Smooth muscle cell of the brain vasculature (primary cell): ENCODE measurements at places on chromosomes 6 and 20.

GRCh38 chr6:75581231-75581630 lies 20.4 kb upstream of the SENP6 start:
- no peak for DNase-seq

GRCh38 chr20:19786311-19786710 lies 28.3 kb downstream of the RIN2 start:
- DNase-seq, result no peak

- DNase-seq, result no peak
Observed at GRCh38 chr6:44967481-44967880, 360.6 kb upstream of the RUNX2 start.

DNA sequence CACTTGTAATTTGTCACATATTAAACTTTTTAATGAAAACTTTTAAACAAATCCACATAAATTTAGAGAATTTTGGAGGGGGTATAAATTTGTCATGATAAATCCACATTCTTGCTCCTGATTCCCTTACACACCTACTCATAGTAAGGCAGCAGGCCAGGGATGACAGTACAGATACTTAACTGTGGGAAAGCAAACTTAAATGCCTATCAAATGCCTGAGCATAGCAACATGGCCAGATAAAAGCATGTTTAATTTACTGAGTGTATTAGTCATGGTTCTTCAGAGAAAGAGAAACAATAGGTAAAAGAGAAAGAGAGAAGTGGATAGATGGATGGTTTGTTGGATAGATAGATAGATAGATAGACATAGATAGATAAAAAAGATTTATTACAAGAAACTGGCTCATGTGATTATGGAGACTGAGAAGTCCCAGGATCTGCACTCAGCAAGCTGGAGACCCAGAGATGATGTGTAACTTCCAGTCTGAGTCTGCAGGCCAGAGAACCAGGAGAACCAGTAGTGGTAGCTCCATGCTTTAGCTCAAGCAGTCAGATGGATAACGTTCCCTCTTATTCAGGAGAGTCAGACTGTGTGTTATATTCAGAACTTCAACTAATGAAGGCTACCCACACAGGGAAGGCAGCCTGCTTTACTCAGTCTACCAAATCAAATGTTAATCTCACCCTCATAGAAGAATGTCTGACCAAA lies 15.9 kb upstream of the ADGRF1 start:
- DNase-seq, result no peak

DNA sequence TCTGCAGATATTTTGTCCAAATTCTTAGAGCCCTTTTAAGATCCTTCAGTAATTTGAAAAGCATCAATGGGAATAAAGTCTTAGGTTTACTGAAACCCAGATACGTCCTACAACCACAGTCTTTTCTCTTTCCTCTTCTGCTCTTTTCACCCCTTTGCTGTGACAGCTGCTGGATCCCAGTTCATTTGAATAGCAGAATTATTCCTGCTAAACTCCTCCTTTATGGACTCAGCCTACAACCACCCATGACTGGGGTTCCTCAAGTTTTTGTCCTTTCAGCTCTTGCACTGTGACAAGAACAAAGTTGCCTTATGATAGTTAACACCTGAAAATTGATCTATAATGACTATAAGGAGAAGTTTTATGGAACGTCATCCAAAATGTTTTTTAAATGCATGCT lies 237.5 kb downstream of the EYA4 start:
- DNase-seq, result no peak

DNA sequence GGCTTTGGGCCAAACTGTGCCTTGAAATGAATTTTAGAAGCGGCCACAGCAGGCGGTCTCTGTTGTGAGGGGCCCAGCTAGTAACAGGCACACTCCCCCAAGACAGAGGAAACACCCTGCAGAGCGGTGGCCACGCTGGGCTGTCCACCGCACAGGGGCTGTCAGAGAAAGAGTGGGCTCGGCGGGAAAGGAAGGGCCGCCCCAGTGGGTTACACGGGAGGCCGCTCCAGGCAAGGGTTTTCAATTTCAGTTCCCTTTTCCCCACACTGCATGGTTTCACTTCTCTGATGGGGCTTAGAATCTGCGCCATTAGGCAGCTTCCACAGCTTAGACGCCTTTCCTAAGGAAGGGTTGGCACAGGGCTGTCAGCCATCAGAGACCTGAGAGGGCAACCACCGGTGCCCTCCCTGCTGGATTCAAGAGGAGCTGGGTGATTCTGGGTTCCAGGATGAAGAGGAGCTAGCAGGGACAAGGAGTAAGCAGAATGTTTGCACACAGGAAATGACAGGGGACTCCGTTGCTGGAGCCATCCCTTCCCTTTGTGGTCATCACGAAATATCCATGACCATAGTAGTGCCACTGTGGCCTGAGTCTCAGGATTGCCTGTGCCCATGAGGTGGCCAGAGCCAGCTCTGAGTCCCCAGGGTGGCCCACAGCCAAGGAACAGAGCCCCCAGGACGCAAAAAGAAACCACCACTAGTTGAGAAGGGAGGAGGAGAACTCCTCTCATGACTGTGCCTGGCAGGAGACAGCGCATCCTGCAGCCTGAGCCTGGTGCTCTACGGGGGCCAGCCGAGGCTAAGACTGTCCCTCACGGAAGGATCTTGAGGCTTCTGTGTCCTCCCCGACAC lies 282.7 kb downstream of the NRN1 start:
- DNase-seq, result peak; percentile 7

DNA sequence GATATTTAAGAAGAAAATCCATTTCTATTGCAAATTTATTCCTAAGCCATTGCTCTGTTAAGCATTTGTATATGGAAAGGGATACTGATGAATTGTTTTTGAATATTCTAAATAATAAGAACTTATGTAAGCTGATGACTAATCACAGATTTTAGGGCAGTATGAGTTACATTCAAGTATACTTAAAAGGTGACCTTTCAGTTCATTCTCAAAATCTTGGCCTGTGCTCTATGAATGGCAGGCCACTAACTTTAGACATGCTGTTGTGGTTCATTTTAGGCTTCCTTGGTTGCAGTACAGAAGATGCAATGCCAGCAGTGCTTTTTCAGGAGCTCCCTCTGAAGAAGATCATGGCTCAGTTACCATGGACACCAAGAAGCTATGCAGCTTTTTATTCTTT lies 380.4 kb downstream of the CENPW start:
- DNase-seq, result no peak

DNA sequence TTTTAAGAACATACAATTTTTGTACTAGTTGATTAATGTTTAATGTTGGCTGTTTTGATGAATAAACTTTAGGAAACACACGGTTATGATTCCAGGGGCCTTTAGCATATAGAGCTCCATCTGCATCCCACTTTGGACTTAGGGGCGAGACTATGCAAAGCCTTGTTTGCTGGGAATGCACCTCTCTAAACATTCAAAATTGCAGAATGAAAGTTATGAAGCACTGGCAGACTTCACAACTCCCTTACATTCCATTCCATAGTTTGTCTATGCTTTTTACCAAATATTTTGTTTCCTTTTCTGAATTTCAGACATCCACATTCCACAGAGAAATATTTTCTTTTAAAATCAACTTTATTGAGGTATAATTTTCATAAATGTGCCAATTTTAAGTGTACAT lies 10.3 kb upstream of the TCP11 start:
- no peak for DNase-seq

- no peak for DNase-seq
Observed at GRCh38 chr6:146578054-146578453, 20.7 kb upstream of the ADGB start.

DNA sequence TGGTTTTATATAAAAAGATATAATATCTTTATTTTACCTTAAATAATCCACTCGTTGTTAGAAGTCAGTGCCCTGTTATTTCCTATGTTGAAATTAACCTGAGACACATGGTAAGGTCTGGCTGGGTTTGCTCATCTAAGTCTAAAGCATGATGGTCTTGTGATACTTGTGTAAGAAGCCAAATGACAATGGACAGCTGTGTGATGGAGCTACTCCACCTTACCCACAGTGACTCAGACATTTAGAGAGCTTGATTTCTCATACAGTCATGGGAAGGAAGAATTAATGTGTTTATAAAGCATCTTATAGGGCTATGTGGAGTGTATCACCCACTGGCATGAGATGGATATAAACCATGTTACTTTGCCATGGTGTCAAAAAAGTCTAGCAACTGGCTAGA lies 11.7 kb downstream of the CTCFL start:
- no peak for DNase-seq

- DNase-seq, result peak; percentile 23
Observed at GRCh38 chr20:54103067-54103761, 32.8 kb upstream of the BCAS1 start.

DNA sequence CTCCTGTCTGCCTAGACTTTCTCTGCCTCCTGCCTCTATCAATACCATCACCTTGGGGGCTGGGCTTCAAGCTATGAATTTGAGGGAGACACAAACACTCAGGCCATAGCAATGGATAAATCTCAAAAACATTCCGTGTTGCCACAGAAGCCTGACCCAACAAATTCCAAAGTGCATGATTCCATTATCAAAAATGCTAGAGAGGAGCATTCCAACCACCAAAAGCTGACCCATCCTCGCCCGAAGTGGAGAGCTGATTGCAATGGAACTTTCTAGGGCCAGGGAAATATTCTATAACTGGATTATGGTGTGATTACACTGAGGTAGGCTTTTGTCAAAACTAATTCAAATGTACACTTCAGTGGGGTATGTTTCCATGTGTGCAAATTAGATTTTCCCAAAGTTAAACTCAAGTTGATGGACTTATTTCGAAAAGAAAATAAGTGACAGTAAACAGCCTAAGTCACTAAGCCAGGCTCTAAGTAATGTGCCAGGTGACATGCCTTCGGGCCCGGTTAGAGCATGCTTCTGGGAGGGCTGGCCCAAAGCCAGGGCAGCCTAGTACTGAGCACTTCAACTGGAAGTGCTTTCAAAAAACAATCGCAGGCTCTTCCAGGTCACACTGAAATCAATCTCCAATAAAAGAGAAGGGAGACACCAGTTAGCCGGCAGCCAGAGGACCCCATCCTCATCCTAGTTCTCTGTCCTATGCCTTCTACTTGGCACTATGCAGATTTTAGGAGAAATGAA lies 142.3 kb downstream of the TBXT start:
- no peak for DNase-seq

DNA sequence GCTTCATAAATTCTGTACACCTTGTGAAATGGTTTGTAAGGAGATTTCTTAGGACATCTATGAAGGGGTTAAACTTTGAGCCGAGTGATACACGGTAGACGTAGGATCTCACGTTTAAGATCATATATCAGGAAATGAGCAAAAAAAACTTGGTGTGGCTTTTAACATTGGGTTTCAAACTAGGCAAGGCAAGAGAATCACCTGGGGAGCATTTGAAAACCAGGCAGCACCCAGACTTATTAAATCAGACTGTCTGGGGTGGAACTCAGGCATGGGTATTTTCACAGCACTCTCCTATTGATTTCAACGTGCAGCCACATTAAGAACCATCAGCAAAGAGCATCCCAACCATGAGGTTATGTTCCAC lies 26.4 kb downstream of the LY86 start:
- no peak for DNase-seq

DNA sequence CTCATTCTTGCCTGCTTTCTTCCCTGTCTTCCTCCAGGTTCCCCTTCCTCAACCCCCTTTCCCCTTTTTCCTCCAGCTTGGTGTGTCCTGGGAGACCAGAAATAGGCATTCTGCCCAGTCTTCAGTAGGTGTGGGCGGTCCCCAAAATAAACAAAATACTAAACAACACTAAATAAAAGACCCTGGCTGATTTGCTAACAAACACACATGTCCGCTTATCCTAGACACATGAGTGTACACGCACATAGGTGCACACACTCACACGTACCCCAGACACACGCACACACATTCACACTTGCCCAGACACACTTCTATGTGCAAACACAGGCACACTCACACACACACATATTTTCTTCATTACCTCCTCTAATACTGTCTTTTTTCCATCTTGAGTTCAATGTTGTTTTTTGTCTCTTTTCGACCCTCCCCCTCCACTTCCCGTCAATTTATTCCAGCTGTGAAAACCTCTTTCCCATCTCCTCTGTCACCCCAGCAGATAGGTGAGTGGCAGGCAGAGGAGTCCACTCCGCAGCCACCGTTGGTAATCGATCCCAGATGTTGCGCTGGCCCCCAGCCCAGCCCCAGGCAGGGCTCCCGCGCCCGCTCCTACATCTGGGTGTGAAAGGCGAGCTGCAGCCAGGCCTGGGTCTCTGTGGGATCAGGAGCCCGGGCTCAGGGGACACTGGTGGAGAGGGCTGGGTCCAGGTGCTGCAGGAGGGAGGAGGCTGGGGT lies 56.9 kb upstream of the FOXP4 start:
- peak; percentile 74 for DNase-seq

GRCh38 chr6:190596-191395 lies 101.5 kb upstream of the DUSP22 start:
- no peak for DNase-seq

GRCh38 chr6:134379599-134379998 lies 61.7 kb upstream of the SGK1 start:
- no peak for DNase-seq

DNA sequence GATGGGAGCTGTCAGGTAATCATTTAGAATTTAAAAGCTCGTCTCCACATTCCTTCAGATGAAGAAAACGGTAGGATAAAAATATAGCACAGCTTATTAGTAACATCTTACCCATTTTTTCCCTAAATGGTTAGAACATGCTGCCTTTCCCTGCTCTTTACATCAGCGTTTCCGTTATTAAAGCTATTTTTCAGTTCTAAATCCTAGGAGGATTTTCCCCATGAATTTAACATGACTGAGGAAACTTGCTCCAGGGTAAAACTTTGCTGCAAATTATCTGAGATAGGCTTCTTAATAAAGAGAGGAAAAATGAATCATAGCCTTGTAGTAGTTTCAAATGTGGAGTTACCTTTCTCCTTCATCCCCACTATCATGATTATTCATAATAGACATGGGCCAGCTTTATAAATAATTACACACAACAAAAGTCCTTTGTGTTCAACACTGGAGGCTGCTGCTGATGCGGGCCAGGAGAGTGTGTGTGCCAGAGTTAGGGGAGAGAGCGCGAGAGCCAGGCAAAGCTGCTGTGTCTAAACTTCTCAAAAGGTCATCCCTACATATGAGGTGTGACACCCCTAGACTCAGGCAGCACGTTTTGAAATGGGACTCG lies 24.4 kb downstream of the MYLIP start:
- no peak for DNase-seq

DNA sequence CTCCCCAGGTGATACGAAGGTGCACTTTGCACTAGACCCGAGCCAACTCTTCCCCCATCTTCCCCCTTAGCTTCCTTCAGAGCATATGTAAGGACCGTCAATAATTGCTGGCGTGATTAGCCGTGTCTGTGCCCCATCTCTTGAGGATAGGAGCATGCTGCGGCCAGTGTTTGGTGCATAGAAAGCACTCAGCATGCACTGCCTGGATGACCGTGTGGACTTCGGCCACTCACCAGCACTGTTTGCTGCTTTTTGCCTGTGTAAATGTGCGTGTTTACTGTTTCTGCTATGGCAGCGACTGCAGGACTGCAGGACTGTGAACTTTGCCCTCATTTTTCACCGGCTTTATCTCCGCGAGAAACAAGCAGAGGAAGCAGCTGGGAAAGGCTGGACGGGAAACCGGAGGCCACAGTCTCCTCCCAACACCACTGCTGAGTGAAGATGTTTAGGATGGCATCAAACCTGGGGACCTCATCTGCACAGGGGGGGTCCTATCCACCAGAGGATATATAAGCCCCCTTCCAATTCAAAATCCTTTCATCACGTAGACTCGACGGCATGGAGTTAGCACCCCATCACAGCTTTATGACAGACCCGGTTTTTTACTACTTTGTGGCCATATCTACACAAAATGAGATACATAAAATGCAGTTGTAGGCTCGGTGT lies 150.6 kb upstream of the AFDN start:
- no peak for DNase-seq
